HS-27A (cell line): ENCODE measurements at places on chromosomes 5 and 9.

- no peak for DNase-seq
These were observed 56.4 kb upstream of the RNF130 start for GRCh38 chr5:180127682-180128670.

DNA sequence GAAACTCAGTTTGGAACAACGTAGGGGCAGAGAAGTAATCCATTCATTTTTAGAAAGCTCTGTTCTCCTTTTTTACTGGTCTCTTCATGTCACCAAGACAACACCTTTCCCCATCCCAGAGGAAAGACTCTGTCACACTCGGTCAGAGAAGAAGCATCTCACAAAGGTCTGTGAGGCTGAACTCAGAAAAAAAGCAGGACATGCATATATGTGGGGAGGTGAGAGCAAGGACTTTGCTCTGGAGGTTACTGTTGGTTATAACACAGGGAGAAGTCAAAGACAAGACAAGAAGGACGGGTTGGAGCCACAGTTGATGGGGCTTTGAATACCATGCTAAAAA, 19.2 kb upstream of the MTMR12 start:
- no peak for DNase-seq

- DNase-seq = no peak
These were observed 263.8 kb downstream of the SYK start for GRCh38 chr9:91065231-91066041.

GRCh38 chr5:5179079-5179478, 38.9 kb downstream of the ADAMTS16 start:
- DNase-seq = no peak

DNA sequence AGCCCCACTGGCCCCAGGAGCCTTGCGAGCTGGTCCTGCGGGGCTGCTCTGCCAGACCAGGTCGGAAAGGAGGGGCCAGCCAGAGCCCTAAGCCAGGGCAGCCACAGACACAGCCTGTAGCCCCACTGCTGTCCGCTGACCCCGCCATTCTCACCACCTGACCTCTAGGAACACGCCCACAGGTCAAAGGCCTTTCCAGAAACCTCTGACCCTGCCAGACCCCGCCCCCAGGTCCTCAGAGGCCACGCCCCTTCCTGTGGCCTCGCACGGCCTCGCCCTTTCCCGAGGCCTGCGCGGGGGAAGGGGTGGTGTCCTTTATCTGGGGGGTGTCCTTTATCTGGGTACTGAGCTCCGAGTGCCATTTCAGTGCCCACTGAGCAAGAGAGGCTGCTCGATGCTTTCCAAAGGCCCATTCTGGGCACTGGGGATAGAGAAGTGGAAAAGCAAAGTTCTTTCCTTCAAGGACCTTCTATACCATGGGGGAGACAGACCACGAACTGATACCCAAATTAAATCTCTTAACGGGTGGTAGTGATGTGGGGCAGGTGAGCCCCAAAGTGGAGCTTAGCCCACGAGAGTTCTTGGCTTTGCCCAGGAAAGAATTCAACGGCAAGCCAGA, 46.5 kb downstream of the P4HA2 start:
- DNase-seq = no peak

DNA sequence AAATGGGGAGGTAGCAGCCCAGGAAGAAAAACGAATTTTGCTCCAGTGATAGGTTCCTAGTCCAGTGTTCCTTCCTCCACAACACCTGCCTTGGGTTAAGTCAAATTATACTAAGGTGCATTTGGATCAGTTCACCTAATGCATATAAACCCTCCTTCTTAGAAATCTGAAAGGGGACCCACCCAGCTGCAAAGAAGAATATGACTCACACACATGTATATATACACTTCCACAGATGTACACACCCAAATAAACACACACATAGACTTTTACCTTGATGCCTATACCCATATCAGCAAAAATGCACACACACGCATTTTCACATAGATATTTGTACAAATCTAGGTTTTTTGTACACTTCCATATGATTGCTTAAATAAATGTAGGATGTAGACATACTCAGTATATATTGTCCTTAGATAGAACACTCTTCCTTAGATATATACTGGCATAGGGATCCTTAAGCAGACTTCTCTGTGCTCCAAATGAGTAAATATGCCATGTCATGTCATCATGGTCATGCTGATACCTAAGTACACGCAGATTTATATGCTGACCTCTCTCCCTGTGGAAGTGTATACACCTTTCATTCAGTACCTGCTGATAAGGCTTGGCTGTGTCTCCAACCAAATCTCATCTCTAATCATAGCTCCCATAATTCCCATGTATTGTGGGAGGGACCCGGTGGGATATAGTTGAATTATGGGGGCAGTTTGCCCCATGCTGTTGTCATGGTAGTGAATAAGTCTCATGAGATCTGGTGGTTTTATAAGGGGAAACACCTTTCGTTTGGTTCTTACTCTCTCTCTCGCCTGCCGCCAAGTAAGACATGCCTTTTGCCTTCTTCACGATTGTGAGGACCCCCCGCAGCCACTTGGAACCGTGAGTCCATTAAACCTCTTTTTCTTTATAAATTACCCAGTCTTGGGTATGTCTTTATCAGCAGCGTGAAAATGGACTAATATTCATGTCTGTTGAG, 10.2 kb downstream of the ADRB2 start:
- no peak for DNase-seq

- DNase-seq = no peak
These were observed 1.4 kb downstream of the PRR16 start for GRCh38 chr5:120465436-120465961.

DNA sequence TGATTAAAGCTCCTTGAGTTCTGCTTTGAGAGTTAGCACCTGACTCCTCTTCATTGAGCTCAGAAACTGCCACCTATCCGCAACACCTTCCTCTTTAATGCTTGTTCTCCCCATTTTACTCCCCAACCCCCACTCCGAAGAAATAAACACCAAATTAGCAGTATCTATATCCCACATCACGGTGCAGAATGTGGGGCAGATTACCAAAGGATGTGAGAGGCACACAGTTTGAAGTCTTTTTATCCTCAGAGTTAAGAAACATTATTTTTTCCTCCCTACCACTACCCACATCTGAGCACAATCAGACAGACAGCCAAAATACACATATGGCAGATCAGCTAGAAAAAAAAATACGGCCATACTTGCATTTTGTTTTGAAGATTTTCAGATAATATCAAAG, 26.1 kb upstream of the IL7R start:
- no peak for DNase-seq

GRCh38 chr5:36842087-36842486, 34.5 kb upstream of the NIPBL start:
- DNase-seq = no peak

GRCh38 chr5:83914662-83915418, 194.2 kb upstream of the HAPLN1 start:
- DNase-seq = no peak

DNA sequence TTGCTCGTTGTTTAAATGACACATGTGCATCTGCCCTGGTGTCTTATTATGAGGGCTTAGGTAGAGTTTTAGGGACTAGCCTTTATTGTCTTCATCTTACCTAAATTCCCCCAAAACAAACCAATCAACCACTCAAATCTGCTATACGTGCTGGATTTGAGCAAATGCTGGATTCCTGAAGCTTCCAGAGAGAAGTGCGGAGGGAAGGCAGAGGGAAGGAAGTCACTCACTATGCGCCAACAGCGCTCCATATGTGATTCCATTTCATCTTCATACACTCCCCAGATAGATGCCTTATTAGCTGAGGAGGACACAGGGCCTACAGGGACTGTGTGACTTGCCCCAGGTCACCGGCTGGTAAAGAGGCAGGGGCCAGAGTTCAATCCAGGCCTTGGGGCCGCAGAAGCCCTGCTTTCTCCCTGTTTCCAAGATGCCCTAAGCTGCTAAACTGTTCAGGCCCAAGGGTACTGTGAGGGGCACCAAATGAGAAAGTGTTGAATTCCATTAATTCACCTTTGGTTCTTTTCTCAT, 63.5 kb downstream of the OTULIN start:
- no peak for DNase-seq
